Ovary (tissue), 10 donors: ENCODE measurements at places on chromosomes 7 and 10.

GRCh38 chr7:66150471-66150870 is 35.8 kb downstream of the CRCP start:
- DNase-seq = peak; percentile 85

DNA sequence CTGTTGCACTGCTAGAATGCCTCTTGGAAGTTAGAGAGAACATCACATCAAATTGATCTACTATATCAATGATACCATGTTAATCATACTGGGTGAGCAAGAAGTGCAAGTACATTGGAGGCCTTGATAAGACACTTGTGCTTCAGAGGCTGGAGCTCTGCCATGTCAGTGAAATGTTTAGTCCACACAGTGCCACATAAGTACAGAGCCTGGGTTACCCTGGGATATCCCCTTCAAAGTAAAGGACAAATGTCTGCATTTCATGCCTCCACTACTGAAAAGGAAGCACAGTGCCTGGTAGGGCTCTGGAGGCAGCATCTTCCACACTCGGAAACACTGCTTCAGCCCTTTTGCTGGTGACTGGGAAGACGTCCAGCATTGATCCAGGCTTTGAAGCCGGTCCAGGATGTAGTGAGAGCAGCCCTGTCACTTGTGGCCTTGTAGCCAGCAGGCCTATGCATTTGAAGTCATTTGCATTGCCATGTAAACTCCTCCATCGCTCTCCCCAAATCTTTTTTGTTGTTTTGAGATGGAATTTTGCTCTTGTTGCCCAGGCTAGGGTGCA is 15.7 kb upstream of the STN1 start:
- no peak for DNase-seq

- DNase-seq = peak; percentile 13
These were observed 152.7 kb upstream of the PCBD1 start for GRCh38 chr10:71040846-71041605.

DNA sequence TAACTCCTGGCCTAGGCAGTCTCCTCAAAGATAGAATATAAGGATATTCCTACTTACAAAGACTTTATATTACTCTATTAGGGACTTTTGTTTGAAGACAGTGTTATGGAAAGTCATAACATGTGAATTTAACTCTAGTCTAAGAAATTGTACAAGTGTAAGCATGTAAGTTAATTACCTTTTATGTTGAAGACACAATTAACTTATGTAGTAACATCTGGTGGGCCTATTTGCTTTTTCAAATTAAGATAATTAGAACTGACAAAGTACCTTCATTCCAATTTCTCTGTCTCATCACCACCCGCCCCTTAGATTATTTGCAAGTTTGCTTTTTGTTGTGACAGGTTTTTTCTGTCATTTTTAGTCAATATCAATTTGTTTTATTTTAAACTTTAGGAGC is 126.0 kb upstream of the THSD7A start:
- no peak for DNase-seq

DNA sequence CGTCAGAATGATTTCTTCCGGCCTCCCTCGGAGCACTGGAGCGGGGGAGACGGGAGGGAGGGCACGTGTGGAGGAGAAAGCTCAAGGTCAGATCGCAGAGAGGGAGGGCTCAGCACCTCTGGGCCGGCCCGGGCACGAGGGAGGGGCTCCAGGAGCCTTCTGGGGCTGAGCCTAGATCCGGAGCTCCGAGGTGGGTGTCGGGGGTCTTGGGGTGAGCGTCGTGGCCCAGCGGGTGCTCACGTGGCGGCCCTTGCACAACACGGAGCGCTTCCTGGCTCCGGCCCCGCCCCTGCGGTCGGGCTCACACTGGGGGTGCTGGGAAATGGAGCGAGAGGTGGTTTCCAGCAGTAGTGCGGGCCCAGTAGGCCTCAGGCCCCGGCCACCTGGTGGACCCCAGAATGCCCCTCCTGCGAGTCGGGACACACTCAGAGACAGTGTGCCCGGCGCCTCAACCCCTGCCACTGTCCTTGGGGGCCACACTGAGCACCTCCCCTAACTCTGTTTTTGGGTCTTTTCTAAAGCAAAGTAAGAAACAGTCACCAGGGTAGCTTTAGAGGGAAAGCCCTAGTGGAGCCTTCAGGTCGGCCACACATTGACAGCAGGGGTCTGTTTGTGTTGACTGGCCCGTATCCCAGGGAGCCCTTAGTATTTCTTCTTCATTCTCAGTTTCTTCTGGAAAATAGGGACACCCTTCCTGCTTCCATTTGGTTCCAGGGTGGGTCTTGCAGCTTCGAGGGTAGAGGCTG is 798 bp downstream of the PPIF start:
- DNase-seq = peak; percentile 82

DNA sequence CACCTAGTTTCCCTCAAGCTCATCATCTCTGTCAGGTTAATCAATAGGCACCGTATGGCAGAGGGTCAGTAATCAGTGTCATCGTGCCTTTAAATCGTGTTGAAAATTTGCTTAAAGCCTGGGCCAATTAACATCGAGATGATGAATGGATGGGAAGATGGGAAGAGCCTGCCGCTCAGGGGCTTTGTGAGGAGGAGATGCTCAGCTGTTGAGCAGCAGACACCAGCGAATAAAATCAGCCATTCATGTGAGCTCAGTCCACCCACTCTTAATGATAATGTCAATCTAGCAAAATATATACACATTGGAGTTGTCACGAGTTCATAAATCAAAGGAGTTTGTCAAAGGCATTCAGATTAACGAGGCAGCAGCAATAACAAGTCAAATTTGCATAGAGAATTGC is 97.7 kb downstream of the BTRC start:
- no peak for DNase-seq

GRCh38 chr10:117761695-117762094 is 219.1 kb downstream of the EMX2 start:
- no peak for DNase-seq

DNA sequence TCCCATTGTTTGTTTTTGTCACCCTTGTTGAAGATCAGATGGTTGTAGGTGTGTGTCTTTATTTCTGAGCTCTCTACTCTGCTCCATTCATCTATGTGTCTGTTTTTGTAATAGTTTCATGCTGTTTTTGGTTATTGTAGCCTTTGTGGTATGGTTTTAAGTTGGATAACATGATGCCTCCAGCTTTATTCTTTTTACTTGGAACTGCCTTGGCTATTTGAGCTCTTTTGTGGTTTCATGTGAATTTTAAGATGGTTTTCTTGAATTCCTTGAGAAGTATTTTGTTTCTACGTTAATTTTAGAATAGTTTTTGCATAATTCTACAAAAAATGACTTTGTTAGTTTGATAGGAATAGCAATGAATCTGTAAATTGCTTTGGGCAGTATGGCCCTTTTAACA is 170.0 kb upstream of the IGFBP3 start:
- DNase-seq = no peak

- DNase-seq = no peak
These were observed 45.4 kb upstream of the COL13A1 start for GRCh38 chr10:69756279-69756678.

GRCh38 chr7:134935701-134936100 is 50.6 kb upstream of the AGBL3 start:
- DNase-seq = no peak

GRCh38 chr7:78234634-78235033 is 436.1 kb downstream of the PHTF2 start:
- no peak for DNase-seq

DNA sequence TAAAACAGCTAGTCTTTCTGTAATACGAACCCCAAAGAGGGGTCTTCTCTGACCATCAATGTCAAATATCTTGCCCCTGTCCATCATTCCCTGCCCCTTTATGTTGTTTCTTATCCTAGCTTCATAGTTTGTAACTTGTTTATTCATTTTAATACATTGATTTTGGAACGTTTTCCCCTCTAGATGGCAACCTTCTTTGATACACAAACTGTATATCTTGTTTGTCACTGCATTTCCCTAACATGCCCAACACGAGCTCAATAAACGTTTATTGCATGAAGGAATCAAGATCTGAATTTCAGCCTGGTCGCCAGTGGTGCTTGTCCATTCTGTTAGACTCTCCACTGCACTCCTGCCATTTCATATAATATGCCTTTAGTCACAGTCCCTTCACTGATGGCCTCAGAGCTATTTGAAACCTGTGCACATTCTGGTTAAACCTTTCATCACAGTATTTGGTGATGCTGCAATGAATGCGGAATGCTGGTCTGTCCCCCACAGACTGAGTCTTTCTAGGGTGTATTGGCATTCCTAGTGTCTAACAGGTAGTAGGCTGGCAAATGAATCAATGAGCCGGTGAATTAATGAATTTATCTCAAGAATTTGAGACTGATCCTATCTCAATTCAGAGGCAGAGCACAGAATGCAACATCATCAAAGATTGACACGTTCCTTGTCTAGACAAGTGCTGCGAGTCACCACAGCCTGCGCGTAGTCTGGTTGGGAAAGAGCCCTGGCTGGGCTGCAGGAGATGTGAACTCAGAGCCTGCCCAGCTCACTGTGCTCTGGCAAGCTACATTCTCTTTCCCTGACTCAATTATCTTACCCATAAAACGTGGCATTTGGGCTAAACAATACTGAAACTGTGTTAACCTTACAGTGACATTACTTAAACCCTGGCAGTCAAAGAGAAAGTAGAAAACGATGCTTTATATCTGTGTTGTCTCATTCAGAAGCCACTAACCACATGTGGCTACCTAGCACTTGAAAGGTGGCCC is 55.2 kb upstream of the FRMD4A start:
- DNase-seq = no peak

DNA sequence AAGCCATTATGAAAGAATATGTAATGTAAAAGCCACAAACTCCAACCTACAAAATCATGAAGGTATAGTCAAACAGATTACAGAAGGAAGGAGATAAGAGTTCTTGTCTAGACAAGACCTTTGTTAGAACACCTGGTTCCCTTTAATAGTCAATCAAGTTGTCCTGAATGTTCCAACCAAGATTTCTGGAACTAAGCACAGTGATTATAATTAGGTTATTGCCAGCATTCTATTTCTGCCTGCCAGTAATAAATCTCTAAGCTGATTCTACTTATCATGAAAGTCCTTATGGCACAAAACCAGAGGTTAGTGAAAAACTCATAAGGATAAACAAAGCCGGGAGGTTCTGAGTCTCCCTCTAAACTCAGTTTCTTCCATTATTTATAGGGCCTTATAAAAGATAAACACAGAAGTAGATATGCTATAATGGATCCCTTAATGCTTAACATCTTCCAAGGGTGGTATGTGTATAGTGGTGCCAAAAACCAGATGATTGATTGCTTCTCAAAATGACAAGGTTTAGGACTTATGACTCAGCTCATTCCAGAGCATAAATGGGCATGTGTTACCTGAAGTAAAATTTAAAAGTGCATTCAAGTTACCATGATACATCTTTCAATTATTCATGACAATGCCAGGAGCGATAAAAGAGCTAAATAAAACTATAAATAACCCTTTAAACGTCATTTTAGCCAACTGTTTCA is 237.2 kb downstream of the CSTF2T start:
- DNase-seq = no peak

DNA sequence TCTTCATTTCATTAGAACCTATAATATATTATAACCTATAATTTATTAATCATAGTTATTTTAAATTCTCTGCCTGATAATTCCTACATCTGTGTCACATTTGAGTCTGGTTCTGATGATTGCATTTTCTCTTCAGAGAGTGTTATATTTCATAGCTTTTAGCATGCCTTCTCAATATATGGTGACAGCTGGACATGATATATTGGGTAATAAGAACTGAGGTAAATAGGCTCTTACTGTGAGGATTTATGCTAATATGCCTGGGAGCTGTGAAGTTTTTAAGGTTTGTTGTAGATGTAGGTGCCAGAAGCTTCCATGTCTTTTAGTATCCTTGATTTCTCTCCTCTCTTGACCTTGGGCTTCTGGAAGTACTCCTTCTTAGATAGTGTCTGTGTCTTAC is 325.9 kb upstream of the SEMA3D start:
- DNase-seq = no peak

- DNase-seq = no peak
These were observed 49.8 kb downstream of the STK31 start for GRCh38 chr7:23759671-23760391.

DNA sequence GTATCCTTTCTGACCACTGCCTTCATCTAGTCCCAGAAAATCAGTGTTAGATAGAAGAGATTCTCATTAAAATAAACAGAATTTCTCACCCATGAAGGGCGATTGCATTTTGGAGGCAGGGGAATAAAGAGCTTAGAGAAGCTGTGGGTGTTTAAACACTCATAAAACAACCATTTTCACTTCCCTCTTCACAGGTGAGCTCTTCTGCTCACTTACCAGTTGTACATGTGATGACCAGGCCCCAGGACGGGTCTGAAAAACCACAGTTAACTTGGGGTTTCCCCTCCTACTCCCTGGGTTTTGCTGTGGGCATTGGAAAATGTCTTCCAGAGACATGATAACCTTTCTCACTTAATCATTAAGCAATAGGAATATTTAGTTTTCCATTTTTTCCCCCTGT is 411.6 kb upstream of the DPP6 start:
- DNase-seq = no peak

- no peak for DNase-seq
These were observed 620.1 kb upstream of the DPP6 start for GRCh38 chr7:153432063-153432462.

DNA sequence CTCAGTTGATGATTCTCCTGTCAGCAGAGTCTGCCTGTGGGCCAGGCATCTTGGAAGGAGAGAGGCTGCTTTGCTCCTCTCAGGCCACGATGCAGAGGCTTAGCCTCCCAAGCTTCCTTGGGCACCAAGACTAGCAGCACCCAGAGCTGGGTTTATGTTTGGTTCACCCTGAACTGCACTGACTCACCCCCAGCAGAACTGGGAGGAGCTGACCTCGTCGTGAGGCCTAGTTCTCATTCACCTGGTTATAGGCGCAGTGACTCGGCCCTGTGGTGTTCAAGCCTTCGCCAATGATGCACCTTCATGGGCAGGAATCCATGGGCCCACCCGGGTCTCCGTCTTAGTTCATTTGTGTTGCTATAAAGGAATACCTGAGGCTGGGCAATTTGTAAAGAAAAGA is 122.0 kb upstream of the ZNF438 start:
- no peak for DNase-seq

DNA sequence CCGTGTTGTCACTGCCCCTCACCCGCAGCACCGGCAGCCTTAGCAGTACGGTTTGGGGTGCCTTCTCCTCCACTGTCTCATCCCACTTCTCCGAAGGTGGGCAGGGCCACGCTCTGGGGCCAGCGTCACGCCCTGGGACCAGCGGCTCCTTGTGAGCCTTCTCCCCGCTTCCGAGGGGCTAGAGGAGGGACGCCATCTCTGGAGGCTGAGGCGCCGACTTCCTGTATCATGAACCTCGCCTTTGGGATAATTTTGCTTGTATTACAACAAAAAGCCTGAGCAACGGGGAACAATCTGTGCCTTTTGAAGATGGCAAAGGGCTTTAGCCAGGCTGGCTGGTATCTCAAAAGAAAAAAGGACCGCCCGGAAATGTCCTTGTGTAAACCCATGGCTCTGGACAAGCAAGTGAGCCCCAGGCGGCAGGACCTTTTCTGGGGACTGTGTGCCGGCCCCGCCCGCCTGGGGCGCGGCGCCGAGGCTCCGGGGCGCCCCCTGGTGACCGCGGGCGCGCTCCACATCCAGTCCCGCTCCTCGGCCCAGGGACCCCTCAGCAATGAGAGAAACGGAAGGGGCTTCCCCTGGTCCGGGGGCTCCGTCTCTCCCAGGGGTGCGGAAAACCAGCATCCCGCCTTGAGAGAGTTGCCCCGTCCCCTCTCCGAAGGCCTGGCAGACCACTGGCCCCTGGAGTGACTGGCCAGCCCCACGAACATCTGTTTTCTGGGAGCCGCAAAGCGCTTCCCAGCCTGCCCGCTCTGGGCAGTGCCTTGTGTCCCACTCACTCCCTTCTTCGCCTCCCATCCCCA is 3.8 kb downstream of the DEPP1 start:
- peak; percentile 76 for DNase-seq
